Right lung (tissue), 10 donors: ENCODE measurements at places on chromosomes 7 and 10.

- DNase-seq: peak; percentile 37
Observed at GRCh38 chr10:70053218-70053840, 683 bp downstream of the MACROH2A2 start.

DNA sequence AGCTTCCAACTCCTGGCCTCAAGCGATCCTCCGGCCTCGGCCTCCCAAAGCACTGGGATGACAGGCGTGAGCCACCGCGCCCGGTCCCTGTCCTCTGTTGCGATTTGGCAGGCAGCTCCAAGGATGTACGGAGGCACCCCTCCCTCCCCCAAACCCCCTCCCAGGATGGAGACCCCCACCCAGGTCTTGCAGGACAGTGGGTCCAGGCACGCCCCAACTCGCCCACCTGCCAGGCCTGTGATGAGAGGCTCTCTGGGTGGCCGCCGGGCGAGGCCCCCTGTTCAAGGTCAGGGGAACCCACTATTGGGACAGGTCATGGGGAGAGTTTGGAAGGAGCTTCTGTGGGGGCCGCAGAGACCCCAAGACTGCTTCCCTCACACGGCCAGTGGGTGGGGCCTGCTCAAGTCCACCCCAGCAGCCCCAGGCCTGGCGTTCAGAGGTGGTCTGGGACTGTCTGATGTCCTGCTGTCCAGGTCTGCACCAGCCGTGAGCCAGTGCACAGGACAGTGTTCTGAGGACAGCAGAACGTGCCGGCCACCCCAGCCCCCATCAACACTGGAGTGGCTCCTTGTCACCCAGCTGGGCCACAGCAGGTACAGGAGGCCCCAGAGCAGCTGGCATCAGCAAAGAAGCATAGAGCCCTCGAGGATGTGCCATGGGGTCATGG, 2.5 kb downstream of the ADAP1 start:
- no peak for DNase-seq

DNA sequence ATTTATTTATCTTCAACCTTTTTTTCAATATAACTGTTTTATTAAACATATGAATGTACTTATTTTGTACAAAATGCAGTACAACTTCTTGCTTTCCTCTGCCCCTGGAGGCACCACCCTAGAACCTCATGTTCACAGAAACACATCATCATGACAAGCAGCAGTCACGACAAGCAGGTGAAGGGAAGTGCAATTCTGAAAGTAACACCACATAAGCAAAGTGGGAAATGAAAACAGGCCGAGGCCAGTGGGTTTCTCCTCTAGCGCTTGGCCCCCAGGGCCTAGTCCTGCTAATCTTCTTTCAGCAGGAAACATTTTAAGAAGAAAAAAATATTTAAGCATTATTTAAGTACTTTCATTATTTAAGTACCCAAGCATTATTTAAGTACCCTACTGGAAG, 598.1 kb downstream of the SH2D4B start:
- DNase-seq: no peak

- DNase-seq: no peak
Observed at GRCh38 chr10:34838366-34838900, 23.3 kb upstream of the PARD3 start.

DNA sequence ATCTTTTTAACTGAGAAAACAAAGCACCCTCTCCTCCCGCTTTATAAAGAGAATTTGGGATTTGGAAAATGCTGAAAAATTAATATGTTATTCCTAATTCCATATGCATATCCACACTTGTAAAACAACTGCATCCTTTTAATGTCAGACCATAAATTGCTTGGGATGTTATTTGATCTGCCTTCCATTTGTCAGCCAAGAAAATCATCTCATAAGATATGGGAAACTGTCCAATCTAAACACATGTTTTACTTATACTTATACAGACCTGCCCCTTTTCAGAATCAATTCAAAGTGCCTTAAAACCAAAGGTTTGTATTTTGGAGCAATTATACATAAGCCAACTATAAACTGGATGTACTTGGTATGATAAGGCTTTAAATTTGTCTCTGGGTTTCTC, 595.5 kb upstream of the PFKP start:
- peak; percentile 34 for DNase-seq

DNA sequence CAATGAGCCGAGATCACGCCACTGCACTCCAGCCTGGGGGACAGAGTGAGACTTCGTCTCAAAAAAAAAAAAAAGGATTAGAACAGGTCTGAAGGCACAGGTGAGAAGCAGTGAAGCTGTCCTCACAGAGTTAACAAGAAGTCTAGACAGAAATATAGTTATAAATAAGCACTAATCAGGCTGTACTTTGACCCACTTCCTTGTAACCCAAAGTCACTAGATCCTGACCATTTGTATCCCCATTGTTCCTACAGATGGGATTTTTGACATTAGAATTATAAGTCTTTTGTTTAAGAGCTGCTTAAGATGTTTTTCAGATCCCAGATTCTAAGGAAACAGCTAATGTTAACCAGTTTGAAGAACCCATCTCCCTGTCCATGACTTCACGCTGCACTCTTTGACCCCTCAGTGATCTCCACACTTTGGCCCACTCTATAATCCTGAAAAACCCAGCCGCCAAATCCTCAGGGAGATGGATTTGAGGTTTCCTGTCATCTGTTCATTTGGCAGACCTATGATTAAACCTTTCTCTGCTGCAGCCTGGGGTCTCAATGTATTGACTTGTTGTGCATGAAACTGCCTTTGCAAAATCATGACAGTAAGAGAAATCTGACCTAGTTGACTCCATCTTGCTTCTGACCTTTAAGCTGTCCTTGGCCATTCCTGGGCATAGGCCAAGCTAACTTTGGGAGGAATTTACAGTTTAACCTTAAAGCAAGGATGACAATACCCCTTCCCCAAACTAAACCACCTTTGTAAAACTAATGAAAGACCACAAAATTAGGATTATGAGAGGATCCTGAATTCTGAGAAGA, 11.4 kb downstream of the SSMEM1 start:
- no peak for DNase-seq

DNA sequence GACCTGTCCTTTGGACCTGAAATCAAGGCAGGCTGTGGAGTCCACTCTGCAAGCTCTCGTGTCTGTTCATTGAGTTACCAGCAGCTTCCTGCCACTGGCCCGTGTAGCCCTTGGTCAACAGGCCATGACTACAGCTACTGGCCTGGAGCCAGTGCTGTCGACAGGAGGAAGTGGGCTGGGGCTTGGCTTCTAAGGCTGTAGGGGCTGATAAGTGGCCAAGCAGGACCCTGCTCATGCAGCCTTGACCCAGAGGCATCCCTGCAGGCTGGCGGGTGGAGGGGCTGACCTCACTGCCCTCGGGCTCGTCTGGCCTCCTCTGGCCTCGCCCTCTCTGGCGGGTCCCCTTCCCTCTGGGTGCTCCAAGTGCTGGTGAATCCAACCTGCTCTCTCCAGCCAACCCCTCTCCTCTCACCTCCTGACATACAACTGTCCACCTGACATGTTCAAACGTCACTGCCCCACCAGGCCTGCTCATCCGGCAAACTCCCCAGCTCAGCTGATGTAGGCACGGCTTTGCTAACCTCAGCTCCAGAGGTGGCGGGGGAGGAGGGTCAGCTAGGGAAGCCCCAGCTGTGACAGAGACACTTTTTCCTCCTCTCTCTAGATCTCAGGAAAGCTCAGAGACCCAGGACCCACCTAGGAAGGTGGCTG, 188.6 kb upstream of the LYZL2 start:
- DNase-seq: no peak

DNA sequence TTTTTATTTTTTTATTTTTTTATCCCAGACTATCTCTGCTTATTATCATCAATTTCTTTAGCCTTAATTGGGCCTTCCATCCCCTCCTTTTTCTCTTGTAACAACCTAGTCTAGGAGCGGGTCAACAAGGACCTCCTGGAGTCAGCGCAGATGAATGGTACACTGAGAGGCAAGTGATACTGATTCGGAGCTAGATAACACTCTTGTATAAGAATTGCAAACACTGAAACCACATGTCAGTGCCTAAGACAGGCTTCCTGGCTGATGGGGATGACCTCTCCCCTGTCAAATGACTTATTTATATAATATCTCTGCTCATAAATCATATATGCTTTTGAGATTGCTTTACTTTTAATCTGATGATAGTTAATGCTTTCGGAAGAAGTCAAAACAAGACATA, 22.7 kb downstream of the BPGM start:
- no peak for DNase-seq

DNA sequence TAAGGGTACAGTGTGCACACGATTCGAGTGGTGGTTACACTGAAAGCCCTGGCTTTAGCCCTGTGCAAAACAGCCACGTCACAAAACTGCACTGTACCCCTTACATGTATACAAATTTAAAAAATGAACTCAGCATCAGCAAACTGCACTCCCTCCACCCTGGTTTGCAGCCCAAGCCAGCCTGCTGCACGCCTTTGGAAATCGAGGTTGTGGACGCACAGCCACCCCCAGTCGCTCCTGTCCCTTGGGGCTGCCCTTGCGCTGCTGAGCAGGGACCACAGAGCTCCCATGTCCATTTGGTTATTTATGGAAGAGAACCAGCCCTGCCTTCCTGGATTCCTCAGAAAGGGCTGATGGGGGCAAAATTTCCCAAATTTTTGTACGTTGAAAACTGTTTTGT, 98.8 kb downstream of the INPP5A start:
- no peak for DNase-seq

- DNase-seq: no peak
Observed at GRCh38 chr7:50353201-50353600, 48.7 kb downstream of the IKZF1 start.

DNA sequence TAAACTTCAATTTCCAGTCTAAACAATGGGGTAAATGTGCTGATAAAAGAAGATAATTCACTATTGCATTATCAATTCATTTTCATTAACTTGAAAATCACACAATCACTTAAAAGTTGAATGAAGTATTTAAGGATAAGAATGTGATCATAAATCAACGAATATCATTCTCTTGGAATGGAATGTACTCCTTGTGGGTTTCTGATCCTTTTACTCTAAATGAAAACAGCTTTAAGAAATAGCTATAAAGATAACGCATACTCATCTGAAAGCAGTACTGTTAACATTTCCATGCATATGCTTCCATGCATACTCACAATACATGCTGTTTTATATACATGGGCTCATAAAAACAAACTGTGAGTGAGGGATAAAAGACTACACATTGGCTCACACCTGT, 108.8 kb downstream of the ATE1 start:
- DNase-seq: no peak

DNA sequence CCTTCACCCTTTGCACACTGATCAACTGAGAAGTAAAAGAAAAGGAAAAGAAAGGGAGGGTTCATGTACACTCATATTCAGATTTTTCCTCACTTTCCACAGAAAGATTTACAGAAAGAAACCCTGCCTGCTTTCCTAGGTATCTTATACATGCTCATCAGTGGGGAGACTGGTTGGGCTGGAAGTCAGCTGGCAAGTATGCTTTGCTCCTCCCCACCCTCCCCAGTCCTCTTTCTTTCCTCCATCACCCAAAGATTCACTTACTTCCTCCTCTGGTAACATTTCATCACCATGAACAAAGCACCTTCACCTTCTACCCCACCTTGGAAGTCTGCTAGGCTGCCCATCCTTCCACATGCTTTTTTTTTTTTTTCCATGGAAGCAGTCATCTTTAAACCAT, 153.2 kb upstream of the NRBF2 start:
- DNase-seq: no peak

DNA sequence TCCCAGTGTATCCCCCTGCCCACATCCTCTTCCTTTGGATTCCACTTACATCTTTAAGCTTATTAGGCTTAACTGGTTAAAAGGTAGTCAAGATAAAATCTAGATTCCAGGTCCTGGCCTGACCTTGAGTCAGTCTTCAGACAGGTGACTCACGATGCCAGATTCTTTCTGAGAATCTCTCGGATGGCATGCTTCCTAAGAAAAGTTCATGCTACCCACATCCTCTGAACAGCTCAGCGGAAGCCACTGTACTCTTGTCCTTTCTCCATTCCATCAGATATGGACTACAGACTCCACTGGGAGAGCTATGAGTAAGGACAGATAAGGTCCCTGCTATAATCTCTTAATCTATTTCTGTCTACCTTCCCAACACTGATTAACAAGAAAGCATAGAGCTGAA, 43.4 kb downstream of the DNMBP start:
- DNase-seq: no peak

DNA sequence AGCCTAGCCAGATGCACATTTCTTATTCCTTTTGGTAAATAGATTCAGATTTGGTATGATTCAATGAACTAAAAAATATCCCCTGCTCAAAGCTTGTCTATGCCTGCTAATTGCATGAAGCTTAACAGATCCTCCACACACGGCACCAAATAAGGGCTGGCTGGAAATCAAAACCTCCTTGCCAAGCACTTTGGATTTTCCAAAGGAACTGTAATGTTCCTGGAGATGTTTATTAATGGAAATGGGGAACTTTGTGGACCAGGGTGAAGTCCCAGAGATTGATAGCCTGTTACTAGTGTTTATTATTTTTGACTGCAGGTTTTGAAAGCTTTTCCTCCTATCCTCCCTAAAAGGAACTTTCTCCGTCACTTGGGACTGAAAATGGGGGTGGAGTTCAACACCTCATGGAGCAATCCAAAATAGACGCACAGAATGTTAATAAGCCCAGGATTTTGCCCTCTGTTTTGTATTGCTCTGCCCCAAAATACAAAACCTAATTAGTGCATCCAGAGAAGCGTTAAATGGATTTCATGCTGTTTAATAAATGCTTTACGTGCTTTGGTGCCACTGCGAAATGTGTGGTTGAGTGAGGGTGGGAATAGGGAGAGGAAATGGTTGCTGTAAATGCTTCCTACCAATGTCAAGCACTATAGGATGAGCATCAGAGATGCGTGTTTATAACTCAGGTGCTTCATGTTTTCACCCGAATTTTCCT, 1027.7 kb downstream of the LRMDA start:
- DNase-seq: no peak

DNA sequence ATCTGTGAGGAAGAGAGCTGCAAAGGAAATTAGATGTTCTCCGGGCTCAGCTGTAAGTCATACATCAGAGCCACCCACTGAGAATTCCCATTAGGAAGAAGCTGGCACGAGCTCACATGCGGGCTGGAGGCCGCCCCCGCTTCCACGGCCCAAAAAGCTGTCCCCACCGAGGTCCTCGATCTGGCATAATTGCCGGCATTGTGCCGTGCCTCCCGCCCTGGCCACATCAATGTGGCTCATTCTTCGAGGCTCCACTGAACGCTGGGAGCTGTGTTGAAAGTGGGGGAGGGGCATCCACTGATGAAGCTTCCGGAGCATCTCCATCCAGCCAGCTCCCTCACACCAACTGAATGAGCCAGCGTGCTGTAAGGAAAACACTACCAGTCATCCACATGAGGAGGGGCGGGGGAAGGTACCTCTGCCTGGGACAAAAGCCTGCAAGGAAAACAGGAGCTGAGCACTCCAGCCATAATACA, 173.1 kb downstream of the PTPRN2 start:
- DNase-seq: no peak
